ENCODE measurements at places on chromosomes 1 and 21.
A peak's percentile ranks its signal among the peaks of the same experiment; 100 is the strongest.

GRCh38 chr21:37874904-37875780, 41.1 kb downstream of the KCNJ6 start:
- DNase-seq, result no peak

DNA sequence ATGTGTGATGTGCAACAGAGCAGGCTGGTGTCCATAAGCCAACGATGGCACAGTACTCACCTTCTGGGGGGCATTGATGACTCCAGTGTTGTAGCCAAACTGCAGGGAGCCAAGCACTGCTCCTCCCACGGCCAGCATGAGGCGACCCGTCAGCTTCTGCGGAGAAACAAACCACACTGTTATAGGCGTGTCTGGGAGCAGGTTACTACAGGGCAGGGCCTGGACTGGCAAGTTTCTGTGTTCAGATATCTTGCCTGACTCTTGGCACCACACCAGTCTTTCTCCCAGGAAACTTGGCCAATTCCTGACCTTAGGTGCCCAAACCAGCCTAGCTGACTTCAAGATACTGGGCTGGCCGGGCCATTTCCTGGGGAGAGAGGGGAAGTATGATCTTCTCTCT, 15.5 kb downstream of the SLC2A1 start:
- DNase-seq, result peak; percentile 80

GRCh38 chr1:198275597-198275996, 118.8 kb downstream of the NEK7 start:
- DNase-seq, result peak; percentile 44

- peak; percentile 89 for DNase-seq
Observed at GRCh38 chr21:34702341-34703170, 33.8 kb downstream of the CLIC6 start.

GRCh38 chr1:2459757-2460156, 16.3 kb upstream of the PLCH2 start:
- DNase-seq, result peak; percentile 92

DNA sequence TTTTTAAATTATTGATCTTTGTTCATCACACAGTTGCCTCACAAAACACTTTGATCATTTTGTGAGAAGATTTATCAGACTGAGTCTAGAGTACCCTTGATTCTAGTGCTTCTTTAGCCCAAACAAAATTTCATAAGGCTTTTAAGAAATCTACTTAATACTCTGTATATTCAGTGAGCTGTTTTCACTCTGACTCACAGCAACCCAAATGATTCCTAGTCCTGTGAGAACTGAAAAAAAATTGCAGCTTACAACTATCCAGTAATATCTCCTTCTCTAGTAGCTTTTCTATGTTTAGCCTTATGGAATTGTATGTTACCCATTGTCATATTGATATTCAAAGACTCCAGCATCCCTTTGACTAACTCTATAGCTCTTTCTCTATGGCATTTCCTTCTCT, 915.6 kb downstream of the AMY1C start:
- no peak for DNase-seq

GRCh38 chr1:64484651-64485050, 14.7 kb downstream of the CACHD1 start:
- peak; percentile 40 for DNase-seq

DNA sequence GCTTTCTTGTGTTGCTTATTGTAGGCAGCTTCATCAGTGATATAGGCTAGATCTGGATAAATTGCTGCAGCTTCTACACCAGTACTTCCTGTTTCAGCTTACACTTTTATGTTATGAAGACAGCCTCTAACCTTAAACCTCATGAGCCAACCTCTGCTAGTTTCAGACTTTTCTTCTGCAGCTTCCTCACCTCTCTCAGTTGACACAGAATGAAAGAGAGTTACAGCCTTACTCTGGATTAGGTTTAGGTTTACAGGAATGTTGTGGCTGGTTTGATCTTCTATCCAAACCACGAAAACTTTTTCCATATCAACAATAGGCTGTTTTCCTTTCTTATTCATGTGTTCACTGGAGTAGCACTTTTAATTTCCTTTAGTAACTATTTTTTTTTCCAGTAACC, 76.9 kb upstream of the RNPC3 start:
- DNase-seq, result no peak

GRCh38 chr1:187909382-187909781, 1080.6 kb downstream of the PLA2G4A start:
- DNase-seq, result no peak

GRCh38 chr1:228851193-228851592, 115.9 kb downstream of the RHOU start:
- no peak for DNase-seq

DNA sequence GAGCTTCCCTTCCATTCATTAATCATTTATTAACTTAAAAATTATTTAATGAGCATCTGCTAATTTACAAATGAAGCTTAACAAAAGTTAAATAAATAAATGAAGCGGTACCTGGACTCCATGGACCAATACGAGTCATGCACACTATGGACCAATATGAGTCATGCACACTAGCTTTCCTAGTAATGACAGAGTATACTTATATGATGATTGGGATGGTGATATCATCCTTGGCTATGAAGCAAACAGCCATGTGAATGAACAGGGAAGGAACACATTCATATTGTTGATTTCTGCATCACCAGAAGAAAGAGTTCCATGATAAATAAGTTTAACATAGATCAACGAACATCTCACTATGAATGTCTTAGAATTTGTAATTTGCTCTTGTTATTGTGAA, 109.9 kb downstream of the SPAG17 start:
- DNase-seq, result peak; percentile 17

DNA sequence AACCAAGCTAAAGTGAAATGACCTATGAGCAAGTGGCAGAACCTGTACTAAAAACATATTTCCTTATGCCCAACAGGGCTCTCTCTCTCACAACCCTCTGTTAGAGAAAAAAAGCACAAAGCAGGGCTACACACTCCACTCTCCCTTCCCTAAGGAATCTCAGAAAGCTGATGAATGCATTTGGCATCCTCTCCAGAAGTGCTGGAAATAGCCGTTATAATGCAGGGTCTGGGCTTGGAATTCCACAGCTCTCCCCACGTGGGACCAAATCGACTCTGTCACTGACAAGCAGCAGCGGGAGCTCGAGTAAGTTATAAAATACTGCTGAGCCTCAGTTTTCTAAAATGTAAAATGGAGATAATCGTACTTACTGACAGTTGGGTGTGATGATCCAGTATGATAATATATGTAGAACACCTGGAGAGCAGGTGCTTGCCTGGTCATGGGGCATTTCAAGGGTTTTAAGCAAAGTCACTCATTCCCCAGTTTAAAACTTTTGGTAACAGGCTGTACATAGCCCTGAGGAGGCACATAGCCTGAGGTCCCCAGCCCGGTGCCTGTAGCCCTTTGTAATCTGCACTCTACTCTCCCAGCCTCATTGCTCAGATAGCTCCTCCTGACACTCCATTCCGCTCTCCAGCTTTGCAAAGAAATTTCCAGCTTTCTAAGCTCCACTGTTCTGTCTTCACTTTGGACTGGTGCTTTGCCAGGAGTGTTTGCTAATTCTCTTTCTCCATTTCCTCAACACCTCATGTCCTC, 175.6 kb upstream of the DAB1 start:
- DNase-seq, result peak; percentile 71

- DNase-seq, result no peak
Observed at GRCh38 chr1:55059302-55060132, 20.2 kb downstream of the PCSK9 start.

- DNase-seq, result no peak
Observed at GRCh38 chr1:241083285-241083684, 273.7 kb downstream of the RGS7 start.

GRCh38 chr1:178192686-178193085, 98.8 kb downstream of the RASAL2 start:
- peak; percentile 87 for DNase-seq

GRCh38 chr1:226609836-226610455, 61.4 kb downstream of the STUM start:
- DNase-seq, result no peak

DNA sequence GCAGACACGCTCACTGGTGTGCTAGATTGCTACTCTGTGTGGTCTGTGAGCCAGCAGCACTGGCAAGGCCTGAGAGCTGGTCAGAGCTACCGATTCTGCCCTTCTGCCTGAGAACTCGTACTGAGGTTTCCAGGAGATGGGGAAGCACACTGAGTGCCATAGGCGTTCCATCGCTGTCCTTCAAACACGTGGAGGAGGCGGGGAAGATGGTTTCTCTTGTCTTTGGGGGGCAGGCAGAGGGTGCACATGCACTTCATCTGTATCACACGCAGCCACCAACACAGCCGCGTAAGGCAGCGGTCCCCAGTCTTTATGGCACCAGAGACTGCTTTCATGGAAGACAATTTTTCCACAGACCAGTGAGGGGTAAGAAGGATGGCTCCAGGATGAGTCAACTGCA, 23.8 kb upstream of the MX1 start:
- no peak for DNase-seq

Measured in fibroblast of lung (primary cell).